ENCODE measurements at places on chromosomes 3 and 15. TPM values are rescaled to one million over a fixed set of nuclear protein-coding genes. Genes with fewer than 3 reads are reported as not detected.
A peak's percentile ranks its signal among the peaks of the same experiment; 100 is the strongest.

DNA sequence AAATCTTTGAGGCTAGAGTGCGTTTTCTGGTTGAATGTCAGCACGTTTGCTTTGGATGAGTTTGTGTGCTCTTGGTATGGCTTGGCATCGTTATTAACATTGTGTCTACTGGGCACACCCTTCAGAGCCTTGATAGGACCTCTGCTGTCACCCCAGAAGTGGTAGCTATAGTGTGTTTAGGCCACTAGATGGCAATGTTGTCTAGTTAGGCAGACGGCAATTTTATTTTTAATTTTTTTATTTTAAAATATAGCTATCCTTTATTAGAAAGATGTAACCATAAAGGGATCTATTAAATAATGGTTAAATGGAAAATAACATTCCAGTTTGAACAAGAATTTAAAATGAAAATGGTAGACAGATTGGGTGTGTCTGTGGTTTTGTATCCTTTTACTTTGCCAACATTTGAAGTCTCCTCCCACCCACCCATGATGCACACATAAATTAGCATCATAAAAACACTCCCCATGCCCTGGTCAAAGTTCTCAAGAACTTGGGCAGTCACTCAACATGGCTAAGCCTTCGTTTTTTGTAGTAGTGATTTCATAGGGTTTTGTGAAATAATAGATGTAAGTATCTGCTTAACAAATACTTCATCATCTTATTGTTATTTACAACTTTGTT, 200.7 kb downstream of the KCNH8 start:
- no peak overlapping the region for H3K27ac ChIP-seq
- H3K27me3 ChIP-seq, result no peaks in the 10 kb centered on the region
- no peaks in the 10 kb centered on the region for H3K36me3 ChIP-seq
- DNase-seq, result no peak

- H3K27me3 ChIP-seq, result no peaks in the 10 kb centered on the region
- no peaks in the 10 kb centered on the region for H3K4me1 ChIP-seq
- no peaks in the 10 kb centered on the region for H3K36me3 ChIP-seq
- DNase-seq, result no peak
These were observed 138.3 kb downstream of the ALDH1A2 start for GRCh38 chr15:57927091-57927631.

DNA sequence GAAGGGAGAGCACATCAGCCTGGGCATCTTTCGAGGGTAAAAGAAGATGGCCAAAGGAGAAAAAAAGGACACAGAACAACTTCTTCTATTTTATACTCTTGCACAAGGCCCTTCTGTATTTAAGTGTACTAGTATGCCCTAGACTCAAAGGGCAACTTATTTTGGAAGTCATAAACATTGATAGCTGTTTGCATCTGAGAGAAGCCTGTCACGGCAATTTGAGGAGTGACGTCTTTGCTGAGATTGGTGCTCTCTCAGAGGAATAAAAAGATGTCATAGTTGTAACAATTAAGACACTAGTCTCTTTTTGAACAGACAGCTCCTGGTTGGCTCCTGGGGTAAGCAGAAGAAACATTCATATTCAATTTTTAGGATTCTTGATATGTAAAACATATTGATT, 260.4 kb upstream of the TTC14 start:
- H3K36me3 ChIP-seq, result no peaks in the 10 kb centered on the region
- DNase-seq, result no peak
- H3K4me1 ChIP-seq, result no peaks in the 10 kb centered on the region
- H3K4me3 ChIP-seq, result no peak overlapping the region

- no peaks in the 10 kb centered on the region for H3K27me3 ChIP-seq
- no peak for DNase-seq
- H3K27ac ChIP-seq, result no peak overlapping the region
These were observed 160.1 kb downstream of the MFSD1 start for GRCh38 chr3:158961911-158962310.

DNA sequence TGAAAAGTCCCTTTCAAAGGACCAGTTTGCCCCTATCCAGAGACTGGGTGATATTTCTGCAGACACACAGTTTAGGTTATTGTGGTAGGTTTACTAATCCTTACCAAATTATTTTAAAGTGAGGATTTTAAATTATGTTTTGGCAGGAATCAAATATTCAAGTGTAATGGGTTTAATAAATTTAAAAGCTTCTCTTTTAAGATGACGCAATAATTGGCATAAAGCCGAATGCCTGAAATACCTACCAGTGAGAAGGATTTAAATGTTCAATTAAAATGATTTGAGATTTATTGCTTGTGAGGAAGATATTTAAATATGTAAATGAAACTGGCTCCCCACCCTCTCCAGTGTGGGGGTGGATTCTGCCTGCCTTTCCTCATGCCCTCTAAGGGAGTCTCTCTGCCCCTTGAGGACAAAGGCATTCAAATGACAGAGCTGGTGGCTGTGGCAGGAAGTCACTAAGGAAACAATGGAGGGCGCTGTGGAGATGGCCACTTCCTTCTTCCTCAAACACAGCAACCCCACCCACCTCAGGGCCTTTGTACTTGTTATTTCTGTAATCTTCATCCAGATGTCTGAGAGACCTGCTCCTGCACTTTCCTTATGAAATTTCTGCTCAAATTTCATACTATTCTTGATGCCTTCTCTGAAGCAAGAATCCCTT, 131.7 kb downstream of the TNIK start:
- DNase-seq, result no peak
- no peaks in the 10 kb centered on the region for H3K36me3 ChIP-seq
- no peaks in the 10 kb centered on the region for H3K27me3 ChIP-seq
- no peak overlapping the region for H3K27ac ChIP-seq
- H3K4me1 ChIP-seq, result no peaks in the 10 kb centered on the region

DNA sequence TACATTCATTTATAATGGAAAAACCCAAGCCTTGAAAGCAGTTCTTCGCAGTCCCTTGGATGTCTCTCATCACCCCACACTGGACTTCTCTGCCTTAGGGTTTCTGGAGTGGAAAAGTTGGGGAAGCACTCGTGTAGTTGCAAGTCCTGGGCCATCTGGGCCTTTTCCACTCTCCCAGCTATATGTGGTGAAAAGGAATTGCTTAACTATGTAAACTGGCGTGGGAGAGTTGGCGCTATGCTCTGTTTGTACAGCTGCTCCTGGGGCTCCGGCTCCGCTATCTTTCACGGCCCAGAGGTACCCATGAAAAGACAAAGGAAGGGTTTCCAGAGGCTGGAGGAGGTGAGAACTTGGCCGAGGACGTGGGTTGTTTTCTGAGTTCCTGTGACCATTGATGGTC, 81.1 kb upstream of the MYZAP start:
- peak overlapping the region; percentile 75 for H3K27ac ChIP-seq
- no peak for DNase-seq
- H3K36me3 ChIP-seq, result no peaks in the 10 kb centered on the region
- H3K4me3 ChIP-seq, result no peak overlapping the region
- H3K4me1 ChIP-seq, result peaks cover 14% of the 10 kb centered on the region

DNA sequence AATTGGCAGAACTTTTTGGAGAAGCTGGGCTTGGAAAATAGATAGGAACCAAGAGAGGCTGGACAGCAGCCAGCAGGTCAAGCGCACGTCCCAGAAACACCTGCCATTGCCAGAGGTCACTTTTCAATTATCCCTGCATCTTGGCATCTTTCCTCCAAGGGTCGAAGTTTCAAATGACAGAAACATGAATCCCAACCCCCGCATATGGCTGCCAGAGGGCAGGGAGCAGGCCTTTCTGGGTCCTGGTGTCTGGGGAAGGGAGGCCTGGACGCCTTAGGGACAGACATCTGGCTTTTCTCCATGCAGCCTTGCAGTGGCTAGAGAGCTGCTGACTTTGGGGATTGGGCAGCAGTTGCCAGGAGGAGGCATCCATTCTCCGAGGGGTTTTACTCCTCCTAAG, 164.5 kb upstream of the TPM1 start:
- no peaks in the 10 kb centered on the region for H3K36me3 ChIP-seq
- H3K27me3 ChIP-seq, result no peaks in the 10 kb centered on the region
- H3K4me3 ChIP-seq, result no peak overlapping the region
- no peak overlapping the region for H3K27ac ChIP-seq

DNA sequence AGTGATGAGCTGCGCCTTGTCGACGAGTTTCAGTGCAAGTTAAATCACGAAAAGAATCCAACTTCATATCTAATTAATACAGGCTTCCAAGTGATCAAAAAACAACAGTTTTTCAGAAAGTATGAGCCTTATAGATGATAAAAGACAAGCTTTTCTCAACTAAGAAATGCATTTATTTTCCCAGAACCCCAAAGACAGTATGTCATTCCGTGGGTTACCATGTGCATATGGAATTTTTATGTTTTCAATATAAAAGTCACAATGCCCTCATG, 442.8 kb downstream of the MAGI1 start:
- no peaks in the 10 kb centered on the region for H3K36me3 ChIP-seq
- H3K4me3 ChIP-seq, result no peak overlapping the region
- no peak overlapping the region for H3K27ac ChIP-seq
- peaks cover 4% of the 10 kb centered on the region for H3K4me1 ChIP-seq

GRCh38 chr3:191220908-191221307, 21.9 kb downstream of the OSTN start:
- H3K4me1 ChIP-seq, result no peaks in the 10 kb centered on the region
- DNase-seq, result no peak
- H3K36me3 ChIP-seq, result no peaks in the 10 kb centered on the region
- no peak overlapping the region for H3K4me3 ChIP-seq
- no peaks in the 10 kb centered on the region for H3K27me3 ChIP-seq

Gene GOLGA8R
- 4.2 TPM for total RNA-seq

Gene HIGD2B
- total RNA-seq, result not detected

Gene MYH15
- not detected for total RNA-seq

Gene BCHE
- 0.33 TPM for total RNA-seq

Gene RPL29
- 1,890 TPM for total RNA-seq

Gene CAMK2N2
- not detected for total RNA-seq
